ENCODE measurements at places on chromosomes 11 and 22.

DNA sequence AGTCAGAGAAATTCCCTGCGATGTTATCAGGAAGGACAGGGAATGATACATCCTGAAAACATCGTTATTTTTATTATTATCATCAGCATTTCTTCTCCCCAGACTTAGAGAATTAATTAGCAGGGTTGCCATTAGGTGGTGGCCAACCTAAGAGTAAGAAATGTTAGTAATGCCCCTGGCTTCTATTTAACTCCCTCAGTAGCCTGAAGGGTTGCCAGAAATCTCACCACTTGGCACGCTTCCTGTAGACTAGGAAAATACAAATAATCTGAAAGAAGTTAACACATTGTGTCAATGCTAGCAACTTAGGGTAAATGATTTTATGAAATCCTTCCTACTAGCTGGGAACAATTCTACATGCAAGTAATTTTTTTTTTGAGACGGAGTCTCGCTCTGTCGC lies 45.5 kb downstream of the ENDOD1 start:
- no peak for DNase-seq

DNA sequence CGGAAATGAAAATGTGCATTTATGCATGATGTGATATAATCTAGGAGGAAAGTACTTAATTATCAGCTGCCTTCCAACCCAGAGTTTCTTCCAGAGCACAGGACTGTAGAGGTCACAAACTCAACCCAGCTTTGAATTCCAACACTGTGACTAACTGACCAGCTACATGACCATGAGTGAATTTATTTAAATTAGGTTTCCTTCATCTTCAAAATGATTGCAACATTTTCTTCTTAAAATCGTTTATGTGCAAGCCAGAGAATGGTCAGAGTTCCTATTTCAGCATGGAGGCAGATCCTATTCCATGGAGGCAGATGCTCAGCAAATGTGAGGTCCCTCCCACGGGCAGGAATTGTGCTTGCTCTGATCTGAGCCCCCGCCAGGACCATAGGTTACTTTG lies 42.4 kb downstream of the OSBP start:
- DNase-seq = no peak

- no peak for DNase-seq
These were observed 26.8 kb downstream of the CLMP start for GRCh38 chr11:123168241-123168640.

GRCh38 chr11:126743628-126744027 lies 256.9 kb downstream of the KIRREL3 start:
- DNase-seq = no peak

DNA sequence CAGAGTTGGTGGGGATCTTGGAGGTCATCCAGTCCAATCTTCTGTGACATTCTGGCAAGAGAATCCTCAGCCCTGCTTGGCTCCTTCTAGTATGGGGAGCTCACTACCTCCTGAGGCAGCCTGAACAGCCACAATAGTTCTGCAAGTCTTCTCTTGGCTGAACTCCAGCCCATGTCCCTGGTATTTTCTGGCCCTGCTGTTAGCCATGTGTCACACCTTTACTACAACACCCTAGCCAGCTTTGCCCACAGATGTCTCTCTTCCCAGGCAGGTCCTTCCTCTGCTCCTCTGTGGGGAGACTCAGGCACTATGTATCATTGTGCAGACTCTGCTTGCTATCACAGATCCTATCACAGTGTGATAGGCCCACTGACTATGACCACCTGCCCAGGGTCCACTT lies 297.7 kb downstream of the CTTN start:
- DNase-seq = no peak

GRCh38 chr11:2378527-2379210 lies 1.6 kb downstream of the CD81 start:
- no peak for DNase-seq

DNA sequence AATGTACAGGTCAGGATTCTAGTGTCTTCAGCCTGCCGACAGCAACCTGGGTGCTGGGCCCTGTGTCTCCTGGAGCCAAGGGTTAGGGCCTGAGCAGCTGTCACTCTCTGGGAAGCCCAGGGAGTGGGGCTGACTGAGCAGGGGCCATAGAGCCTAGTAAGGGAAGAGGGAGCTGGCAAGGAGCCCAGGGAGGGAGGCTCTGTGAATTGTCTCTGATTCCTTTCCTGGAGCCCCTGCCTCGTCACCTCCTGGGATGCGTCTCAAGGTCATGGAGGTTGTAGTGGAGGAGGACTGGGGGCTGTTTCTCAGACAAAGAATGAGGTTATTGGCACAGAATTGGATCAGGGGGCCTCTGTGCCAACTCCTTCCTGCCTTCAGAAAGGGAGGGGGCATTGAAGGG lies 11.8 kb downstream of the SOX10 start:
- no peak for DNase-seq

GRCh38 chr22:39802682-39803081 lies 90.9 kb downstream of the ENTHD1 start:
- no peak for DNase-seq

DNA sequence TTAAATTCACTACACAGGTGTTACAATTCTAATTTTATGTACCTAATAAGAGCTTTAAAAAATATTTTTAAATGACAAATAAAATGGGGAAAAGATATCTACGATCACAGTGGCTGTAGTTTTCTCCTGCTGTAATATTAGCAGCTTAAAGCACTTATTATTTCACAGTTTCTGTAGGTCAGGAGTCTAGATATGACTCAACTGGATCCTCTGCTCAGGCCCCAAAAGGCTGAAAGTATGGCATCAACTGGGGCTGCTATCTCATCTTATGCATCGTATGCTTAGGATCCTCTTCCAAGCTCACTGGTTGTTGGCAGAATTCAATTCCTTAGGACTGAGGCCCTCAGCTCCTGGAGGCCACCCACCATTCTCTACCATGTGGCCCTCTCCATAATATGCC lies 12.8 kb downstream of the FBXO3 start:
- no peak for DNase-seq

- no peak for DNase-seq
These were observed 904.5 kb downstream of the DLG2 start for GRCh38 chr11:84722583-84723108.

DNA sequence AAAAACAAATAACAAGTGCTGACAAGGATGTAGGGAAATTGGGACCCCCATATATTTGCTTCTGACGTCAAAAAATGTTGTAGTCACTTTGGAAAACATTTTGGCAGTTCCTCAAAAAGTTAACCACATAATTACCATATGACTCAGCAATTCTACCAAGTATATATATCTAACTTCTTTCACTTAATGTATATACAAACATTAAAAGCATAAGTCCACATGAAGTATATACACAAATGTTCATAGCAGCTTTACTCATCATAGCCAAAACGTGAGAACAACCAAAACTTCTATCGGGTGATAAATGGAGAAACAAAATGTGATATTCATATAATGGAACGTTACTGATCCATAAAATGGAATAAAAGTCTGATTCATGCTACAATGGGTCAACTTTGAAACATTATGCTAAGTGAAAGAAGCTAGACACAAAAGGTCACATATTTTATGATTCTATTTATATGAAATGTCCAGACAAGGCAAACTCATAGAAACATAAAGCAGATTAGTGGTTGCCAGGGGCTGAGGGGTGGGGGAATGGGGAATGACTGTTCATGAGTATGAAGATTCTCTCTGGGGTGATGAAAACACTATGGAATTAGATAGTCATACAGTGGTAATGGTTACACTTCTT lies 48.7 kb upstream of the TEAD1 start:
- no peak for DNase-seq

DNA sequence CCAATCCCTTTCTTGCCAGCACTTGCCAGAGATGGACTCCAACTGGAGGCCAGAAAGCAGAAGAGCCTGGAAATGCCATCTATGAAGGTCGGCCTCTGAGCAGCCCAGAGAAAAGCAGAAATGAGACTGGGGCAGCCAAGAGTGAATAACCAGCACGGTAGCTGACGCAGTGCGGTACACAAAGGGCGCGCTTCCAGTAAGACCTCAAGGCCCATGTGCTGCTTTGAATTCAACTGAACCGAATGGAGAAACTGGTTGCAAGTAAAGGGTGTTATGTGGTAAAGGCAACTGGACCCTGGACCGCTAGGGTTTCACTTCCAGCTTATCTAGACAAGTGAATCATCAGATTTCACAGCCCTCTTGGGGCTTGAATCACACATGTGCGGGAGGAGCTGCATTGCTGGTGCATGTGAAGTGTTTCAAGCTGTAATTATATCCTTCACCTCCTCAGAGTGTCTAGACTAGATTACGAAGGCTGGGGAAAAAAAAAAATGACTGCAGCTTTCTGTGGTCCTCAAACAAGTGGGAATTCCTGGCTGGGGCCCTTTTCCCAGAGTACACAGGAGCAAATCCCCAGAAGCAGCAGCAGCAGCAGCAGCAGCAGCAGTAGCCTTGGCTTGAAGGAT lies 128.9 kb downstream of the CCDC34 start:
- DNase-seq = no peak
